ENCODE measurements at places on chromosomes 12 and 14. TPM values are rescaled to one million over a fixed set of nuclear protein-coding genes. Genes with fewer than 3 reads are reported as not detected.
A peak's percentile ranks its signal among the peaks of the same experiment; 100 is the strongest.

The TMEM260 gene
- total RNA-seq: 31.0 TPM

The DHRS2 gene
- total RNA-seq: 0.31 TPM

The KCNA5 gene
- total RNA-seq: 1.7 TPM

The PPP1R1A gene
- 6.7 TPM for total RNA-seq

The RAPGEF3 gene
- total RNA-seq: 9.0 TPM

The CHPT1 gene
- 38.1 TPM for total RNA-seq

DNA sequence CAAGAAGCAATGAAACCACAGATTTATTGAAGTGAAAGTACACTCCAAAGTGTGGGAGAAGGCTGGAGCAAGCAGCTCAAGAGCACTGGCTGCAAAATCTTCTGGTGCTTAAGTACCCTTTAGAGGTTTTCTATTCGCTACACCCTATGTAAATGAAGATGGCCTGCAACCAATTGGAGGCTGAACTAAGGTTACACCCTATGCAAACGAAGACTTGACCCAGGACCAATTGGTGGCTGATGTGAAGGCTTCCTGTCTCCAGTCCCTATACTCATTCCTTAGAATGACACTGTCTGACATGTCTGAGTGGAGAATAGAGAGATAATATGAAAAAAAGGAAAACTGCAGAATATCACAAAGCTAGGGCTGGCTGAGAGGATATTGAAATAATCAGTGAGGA is 57.2 kb downstream of the ALG10B start:
- DNase-seq: no peak

DNA sequence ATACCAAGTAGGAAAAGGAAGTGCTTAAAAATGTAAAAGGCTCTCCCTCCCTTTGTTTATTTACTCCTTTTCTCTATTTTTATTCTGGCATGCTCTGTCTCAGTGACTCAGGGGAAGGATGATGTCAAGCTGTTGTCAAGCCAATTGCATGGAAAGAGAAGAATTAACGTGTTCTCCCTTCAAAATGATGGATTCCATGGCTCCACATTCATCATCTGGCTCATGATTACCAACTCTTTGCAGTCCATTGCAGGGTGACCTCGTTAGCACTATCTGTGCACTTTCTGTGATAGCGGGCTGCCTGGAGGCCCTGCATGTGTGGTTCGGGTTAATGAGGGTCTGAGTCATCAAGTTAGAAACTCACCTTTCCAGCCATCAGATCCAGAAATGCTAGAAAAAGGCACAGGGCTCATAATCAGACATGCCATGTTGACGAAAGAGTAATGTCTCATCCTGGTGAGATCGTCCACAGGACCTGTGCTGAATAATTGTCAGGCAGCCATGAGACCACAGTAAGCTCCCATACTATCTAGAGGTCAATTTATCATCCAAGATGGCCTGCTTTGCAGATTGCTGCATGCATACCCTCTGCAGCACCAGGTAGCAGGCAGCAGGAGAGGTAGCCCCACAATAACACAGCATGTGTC is 79.2 kb upstream of the BTG1 start:
- DNase-seq: no peak

GRCh38 chr12:51004504-51004903 is 21.7 kb downstream of the SLC11A2 start:
- no peak for DNase-seq

DNA sequence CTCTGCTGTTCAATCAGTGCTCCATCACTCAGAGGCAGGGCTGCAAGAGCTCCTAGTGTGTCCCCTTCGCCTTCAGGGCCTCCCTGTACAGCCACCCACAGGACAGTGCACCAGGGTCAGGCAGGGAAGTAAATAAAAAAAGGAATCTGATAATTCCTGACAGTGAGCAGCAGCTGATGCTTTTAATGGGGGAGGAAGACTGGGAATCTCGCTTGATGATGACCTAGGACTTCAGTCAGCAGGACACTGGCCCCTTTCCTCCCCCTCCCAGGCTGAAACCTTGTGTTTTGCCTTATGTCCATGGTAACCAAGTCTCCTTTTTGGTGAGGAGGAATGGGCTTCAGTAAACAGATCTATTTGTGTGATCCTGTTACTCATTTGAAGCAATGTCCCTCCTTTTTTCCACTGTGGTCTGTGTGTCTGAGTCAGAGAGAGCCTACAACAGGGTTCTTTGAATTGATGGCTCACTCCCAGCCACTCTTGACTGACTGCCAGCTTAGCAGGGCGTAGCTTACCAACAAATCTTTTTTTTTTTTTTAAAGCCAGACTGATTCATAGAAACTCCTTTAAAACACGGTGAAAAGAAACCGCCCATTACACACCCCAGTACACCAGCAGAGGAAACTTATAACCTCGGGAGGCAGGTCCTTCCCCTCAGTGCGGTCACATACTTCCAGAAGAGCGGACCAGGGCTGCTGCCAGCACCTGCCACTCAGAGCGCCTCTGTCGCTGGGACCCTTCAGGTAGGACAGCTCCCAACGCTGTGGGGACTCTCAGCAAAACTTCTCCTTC is at the start of gene EMP1:
EMP1 (plus strand) TSS at position 597 of the 792 bp plus-strand sequence. CDS start 14,785 bp downstream, outside the sequence.
- DNase-seq: peak; percentile 69

- no peak for DNase-seq
Observed at GRCh38 chr12:6073426-6073825, 51.0 kb downstream of the VWF start.

DNA sequence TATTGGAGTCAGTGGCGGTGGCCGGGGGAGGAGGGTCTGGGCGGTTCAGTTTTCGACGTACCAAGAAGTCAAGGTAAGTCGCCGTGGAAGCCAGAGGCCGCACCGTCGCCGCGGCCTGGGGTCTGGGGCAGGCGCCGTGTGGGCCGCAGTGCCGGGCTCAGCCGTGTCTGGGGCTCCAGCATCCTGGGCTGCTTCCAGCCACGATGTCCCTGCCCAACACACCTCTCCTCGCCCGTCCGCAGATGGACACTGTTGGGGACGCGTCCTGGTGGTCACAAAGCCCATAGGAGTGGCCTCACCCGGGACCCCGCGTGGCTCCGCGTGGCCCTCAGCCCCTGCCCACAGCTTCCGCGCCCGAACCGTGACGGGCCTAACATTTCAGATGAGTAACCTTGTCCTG is 59.1 kb downstream of the FBRSL1 start:
- DNase-seq: no peak

DNA sequence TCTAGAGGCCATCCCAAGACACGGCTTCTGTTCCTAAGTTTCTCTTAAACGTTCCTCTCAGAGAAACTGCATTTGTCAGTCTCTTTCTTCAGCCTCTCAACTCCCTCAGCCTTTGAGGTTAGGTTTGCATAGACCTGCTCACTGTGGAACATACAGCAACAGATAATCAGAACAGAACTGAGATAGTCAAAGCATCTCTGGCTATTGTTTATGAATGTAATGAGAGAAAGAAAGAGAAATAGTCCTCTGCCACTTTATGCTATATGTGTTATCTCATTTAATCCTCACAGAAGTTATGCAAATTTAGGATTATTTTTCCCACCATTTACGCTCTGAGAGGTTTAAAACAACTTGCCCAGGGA is 190.6 kb downstream of the PHLDA1 start:
- DNase-seq: no peak

GRCh38 chr12:122966743-122967550 is 684 bp upstream of the ABCB9 start:
- DNase-seq: no peak

- no peak for DNase-seq
Observed at GRCh38 chr14:90576581-90576980, 179.8 kb downstream of the CALM1 start.

DNA sequence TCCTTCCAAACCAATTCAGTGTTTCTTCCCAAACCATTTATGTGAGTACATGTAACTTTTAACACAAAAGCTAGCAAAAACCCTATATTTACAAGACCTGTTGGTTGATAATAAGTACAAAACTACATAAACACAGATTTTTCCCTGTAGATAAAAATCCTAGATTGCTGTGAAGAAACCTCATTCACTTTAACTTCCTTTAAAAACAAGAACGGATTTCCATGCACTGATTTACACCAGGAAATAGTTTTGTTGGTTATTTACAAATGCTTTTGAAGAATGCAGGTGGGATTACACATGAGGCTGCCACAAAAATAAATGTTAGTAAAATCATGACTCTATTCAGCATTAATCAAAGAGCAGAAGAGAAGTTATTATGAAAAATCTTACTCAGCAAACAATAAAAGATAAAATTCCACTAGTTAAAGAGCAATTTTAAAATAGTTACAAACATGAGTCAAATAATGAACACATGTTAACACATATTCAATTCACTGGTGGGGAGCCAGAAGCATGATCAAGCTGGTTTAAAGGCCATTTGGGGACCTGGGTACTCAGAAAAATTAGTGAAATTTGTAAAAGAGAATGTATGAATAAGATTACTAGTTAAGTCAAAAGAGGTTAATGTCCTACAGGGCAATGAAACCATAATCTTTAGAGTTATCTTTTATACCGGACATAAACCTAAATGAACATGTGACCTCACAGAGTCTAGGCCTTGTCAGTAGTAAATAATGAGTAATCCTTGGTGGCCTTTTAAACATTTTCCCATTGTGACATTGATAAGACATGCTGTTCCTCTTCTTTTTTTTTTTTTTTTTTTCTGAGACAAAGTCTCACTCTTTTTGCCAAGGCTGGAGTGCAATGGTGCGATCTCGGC is 79.9 kb downstream of the PHLDA1 start:
- no peak for DNase-seq

DNA sequence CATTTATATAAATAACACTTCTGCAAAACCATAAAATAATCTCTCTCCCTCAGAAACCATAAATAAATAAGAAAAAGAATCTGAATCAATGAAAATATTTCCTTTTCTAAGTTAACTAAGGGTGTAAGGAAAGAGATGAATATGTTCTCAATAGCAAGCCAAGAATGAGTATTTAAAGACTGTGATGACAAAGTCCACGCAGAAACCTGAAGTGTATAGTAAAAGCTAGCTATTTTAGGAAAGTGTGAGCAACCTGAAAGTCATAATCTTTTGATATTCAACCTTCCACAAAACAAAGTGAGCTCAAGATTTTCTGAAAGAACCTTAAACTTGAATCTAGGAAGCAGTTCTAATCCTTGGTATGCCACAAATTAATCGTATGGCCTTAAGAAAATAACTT is 15.9 kb downstream of the EIF2S3B start:
- DNase-seq: no peak

DNA sequence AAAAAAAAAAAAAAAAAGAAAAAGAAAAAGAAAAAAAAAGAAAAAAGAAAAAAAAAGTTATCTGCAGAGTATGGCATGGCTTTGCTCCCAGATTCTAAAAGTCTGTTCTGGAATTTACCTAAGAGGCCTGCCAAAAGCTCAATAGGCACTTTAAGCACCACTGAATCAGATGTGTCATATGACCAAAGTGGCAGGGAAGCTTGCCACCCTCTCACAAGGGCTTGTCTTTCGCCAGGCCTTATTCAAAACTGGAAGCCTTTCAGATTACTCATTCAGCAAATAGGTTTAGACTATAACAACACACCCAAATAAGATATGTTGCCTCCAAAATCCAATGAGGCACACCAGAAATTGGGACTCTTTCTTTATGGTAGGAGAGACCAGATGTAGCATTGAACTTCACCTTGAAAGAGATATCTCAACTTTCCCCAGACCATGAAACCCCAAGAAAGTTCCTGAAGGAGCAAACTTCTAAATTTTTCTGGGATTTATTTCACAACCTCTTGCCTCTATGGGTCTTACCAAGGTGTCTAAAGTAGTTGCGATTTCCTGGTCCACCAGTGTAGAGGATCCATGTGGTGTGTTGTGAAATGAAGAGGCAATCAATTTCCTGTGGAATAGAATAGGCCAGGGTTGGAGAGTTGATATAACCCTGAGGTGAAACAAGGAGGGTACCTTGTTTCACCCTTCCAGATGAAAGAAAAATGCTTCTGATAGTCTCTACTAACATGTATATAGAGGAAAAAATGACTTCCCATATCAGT is 218.8 kb downstream of the DAD1 start:
- DNase-seq: peak; percentile 8

GRCh38 chr12:29073631-29074239 is 75.3 kb upstream of the FAR2 start:
- DNase-seq: no peak

DNA sequence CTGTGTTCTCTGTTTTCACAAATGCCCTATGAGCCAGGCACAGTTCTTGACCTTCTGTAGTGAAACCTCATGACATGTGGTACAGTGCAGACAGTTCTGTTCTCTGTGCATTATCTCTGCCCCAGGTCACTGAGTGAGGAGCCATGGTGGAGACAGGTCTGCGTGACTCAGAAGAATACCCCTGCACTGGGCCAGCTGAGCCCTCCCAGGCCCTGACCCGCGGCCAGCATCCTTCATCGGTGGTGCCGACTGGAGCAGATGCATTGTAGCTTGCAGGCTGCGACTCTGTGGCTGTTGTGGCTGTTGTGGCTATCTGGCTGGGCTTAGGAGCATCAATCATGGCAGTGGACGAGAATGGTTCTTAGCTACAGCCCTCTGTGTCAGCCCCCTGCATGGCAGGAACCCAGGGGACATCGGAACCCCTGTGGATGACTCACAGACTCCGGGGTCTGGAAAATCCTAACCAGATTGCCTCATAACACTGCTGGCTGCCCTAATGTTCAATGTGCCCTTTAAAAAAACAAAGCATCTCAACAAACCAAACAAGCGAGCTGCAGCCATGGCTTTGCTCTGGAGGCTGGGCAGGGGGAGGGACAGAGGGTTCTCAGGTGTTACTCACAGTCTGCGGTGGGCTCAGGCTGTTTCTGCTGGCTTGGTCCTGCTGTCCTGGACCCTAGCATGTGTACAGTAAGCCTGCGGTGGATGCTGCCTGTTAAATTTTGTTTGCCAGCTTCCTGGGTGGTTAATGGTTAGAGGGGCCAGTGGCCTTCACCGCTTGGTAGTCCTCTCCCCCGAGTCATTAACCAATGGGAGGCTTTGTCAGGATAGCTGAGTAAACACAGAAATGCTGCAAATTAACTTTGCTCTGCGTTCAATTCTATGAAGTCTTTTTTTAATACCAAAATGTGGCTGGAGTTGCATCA is at the start of gene SERPINA6:
SERPINA6 (minus strand) TSS at position 689 of the 923 bp plus-strand sequence. CDS start 8,688 bp downstream, outside the sequence.
- no peak for DNase-seq

DNA sequence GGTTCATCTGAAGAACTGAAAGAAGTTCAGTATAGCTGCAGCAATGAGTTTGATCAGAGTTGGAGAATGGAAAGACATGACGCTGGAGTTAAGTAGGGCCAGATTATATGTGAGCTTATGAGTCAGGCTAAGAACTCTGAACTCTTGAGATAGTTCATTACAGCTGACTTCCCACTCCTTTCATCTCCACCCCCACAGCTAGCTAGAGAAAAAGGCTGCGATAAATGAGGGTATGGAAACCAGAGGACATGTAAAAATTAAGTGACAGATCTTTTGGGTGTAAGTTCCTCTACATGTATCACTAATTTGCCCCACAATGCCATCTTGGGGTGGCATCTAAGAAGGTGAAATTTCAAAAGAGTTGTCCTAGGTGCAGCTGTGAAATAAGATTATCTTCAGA is 28.6 kb downstream of the PYM1 start:
- DNase-seq: no peak

DNA sequence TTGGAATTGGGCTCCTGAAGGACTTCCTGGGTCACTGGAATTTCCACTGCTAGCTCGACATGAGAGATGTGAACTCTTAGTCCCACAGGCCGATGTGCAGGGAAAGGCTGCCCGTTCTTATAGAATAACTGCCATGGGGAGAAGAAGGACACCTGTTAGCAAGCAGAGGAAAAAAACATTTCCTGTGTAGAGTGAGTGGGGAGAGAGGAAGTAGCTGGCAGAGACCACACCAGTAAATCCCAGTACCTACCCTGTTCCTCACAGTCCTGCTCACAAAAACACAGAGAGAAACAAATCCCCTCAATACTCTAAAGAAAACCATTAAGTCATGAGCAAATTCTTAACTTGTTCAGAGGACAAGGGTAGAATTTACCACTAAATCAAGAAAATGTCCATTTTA is 29.5 kb downstream of the AREL1 start:
- no peak for DNase-seq

Data from occipital lobe (tissue), 3 donors.